ENCODE measurements at places on chromosomes 2 and 18.

- no peaks in the 10 kb centered on the region for H3K27me3 ChIP-seq
- peaks cover 40% of the 10 kb centered on the region for H3K4me1 ChIP-seq
- DNase-seq: no peak
- no peaks in the 10 kb centered on the region for H3K36me3 ChIP-seq
- H3K27ac ChIP-seq: peak overlapping the region; percentile 82
- no peak overlapping the region for H3K4me3 ChIP-seq
Measured at GRCh38 chr2:233411162-233411561, 56.9 kb downstream of the DGKD start.

GRCh38 chr18:42891705-42892104, 223.8 kb downstream of the RIT2 start:
- no peak overlapping the region for H3K27ac ChIP-seq
- no peak for DNase-seq
- H3K36me3 ChIP-seq: no peaks in the 10 kb centered on the region
- no peaks in the 10 kb centered on the region for H3K27me3 ChIP-seq

- H3K4me1 ChIP-seq: peaks cover 6% of the 10 kb centered on the region
- peak overlapping the region; percentile 36 for H3K27ac ChIP-seq
- H3K4me3 ChIP-seq: peak overlapping the region; percentile 17
- DNase-seq: no peak
Measured at GRCh38 chr2:217419055-217419671, 559.3 kb upstream of the TNP1 start.

- no peaks in the 10 kb centered on the region for H3K4me1 ChIP-seq
- H3K27ac ChIP-seq: no peak overlapping the region
- no peak overlapping the region for H3K4me3 ChIP-seq
- H3K27me3 ChIP-seq: peaks cover 6% of the 10 kb centered on the region
Measured at GRCh38 chr2:29382486-29382885, 267.3 kb downstream of the CLIP4 start.

GRCh38 chr2:102268510-102269199, 42.7 kb upstream of the IL1RL1 start:
- no peak overlapping the region for H3K4me3 ChIP-seq
- H3K27me3 ChIP-seq: no peaks in the 10 kb centered on the region
- no peaks in the 10 kb centered on the region for H3K36me3 ChIP-seq
- no peaks in the 10 kb centered on the region for H3K4me1 ChIP-seq
- DNase-seq: no peak
- H3K27ac ChIP-seq: no peak overlapping the region

GRCh38 chr2:19754907-19755306, 146.9 kb downstream of the TTC32 start:
- no peaks in the 10 kb centered on the region for H3K36me3 ChIP-seq
- DNase-seq: peak; percentile 45
- H3K27ac ChIP-seq: no peak overlapping the region
- H3K4me3 ChIP-seq: no peak overlapping the region
- no peaks in the 10 kb centered on the region for H3K27me3 ChIP-seq
- peaks cover 4% of the 10 kb centered on the region for H3K4me1 ChIP-seq

DNA sequence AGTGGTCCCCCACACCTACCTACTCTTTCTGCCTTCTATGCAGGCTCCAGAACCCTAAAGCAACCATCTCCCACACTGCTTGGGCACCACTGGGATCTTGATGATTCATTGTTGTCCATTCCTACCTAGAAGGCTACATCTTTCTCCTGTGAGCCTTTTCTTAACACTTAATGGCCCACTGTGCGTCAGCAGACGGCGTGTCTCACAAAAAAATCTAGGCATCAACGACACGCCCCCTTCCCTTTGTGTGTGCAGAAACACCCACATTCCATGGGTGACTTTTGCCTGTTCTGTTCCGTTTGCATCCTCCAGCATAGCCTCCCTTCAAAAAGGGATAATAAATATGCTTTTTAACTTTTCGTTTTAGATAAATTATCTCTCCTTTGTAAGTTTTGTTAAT, 99.7 kb upstream of the CYRIA start:
- H3K27ac ChIP-seq: no peak overlapping the region
- H3K4me1 ChIP-seq: no peaks in the 10 kb centered on the region
- no peak overlapping the region for H3K4me3 ChIP-seq
- no peak for DNase-seq

DNA sequence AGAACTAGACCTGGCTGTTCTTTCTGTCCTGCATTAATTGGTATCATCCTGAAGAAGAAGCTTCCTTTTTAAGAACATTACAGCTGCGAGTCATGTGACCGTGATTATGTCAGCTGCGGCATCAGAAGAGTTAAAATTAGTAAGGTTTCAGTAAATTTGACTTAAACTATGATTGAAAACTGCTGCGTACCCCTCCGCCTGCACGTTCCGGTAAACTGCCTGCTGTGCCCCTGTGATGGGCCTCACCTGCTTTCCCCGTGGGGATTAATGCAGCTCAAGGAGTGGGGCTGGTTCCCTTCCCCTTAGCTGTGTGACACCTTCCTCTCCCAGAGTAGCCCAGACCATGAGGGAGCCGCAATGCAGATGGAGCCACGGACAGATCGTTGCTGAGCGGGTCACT, 36.1 kb upstream of the MYO3B start:
- no peaks in the 10 kb centered on the region for H3K4me1 ChIP-seq
- H3K4me3 ChIP-seq: no peak overlapping the region
- H3K27ac ChIP-seq: no peak overlapping the region
- DNase-seq: no peak

GRCh38 chr2:43078301-43078700, 148.1 kb downstream of the ZFP36L2 start:
- H3K4me3 ChIP-seq: no peak overlapping the region
- no peaks in the 10 kb centered on the region for H3K27me3 ChIP-seq
- peaks cover 54% of the 10 kb centered on the region for H3K4me1 ChIP-seq

GRCh38 chr2:129775952-129776653, 203.4 kb upstream of the RAB6C start:
- DNase-seq: no peak
- no peak overlapping the region for H3K27ac ChIP-seq
- H3K36me3 ChIP-seq: no peaks in the 10 kb centered on the region
- H3K4me3 ChIP-seq: no peak overlapping the region

DNA sequence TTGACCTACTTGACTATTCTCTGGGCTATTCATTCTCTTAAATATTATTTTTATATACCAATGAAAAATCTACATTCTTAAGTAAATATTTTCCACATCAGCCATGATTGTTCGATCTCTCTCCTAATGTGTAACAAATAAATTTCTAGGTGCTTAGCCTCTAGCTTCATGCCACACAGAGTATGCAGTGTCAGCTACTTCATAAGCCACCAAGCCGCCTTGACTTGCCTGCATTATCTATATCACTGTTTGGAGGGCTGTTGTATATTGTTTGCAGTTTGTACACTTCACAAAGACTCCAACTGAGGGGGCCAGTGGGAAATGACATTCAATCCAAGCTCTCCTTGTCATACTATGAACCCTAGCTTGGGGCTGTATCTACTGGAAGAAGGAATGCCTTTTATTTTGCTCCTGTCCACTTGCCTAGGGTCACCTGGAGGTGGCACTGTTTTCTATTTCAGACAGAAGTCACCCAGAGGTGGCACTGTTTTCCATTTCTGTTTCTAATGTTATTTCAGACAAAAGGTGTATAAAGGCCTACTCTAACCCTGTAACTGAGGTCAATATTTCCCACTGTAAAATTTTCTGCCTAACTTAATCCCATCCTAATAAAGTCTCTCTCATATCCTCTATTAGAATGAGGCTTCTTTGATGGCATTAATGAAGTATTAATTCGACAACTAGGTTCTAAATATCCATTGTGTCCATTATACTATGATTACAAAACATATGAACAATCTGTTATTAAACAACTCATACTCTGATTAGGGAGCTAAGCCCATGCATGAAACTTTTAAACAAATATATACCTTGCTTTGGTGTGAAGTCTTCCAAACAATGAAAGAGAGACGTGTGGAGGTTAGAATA, 36.4 kb downstream of the COL5A2 start:
- H3K4me1 ChIP-seq: peaks cover 7% of the 10 kb centered on the region
- H3K27me3 ChIP-seq: no peaks in the 10 kb centered on the region
- H3K4me3 ChIP-seq: no peak overlapping the region
- DNase-seq: no peak

GRCh38 chr2:102061962-102062795, 70.4 kb downstream of the IL1R2 start:
- no peaks in the 10 kb centered on the region for H3K27me3 ChIP-seq
- no peaks in the 10 kb centered on the region for H3K36me3 ChIP-seq
- H3K4me1 ChIP-seq: peaks cover 44% of the 10 kb centered on the region
- no peak overlapping the region for H3K4me3 ChIP-seq
- H3K27ac ChIP-seq: peak overlapping the region; percentile 94

- H3K36me3 ChIP-seq: no peaks in the 10 kb centered on the region
- no peak overlapping the region for H3K27ac ChIP-seq
- no peak overlapping the region for H3K4me3 ChIP-seq
- no peaks in the 10 kb centered on the region for H3K4me1 ChIP-seq
- no peak for DNase-seq
- H3K27me3 ChIP-seq: no peaks in the 10 kb centered on the region
Measured at GRCh38 chr2:863732-864450, 86.8 kb upstream of the SNTG2 start.

GRCh38 chr2:200963124-200963917, at the start of gene ORC2:
TSS of gene ORC2 (minus strand) at chr2:200963660. CDS start at chr2:200958123, 5,537 bp downstream.
- DNase-seq: peak; percentile 78
- H3K4me3 ChIP-seq: peak within 1 kb of the TSS; percentile 85
- no peaks in the 10 kb centered on the region for H3K27me3 ChIP-seq
- peaks cover 2% of the 10 kb centered on the region for H3K36me3 ChIP-seq

GRCh38 chr2:55400332-55400731, 19.3 kb downstream of the CCDC88A start:
- no peaks in the 10 kb centered on the region for H3K36me3 ChIP-seq
- no peak overlapping the region for H3K4me3 ChIP-seq
- DNase-seq: no peak
- H3K4me1 ChIP-seq: no peaks in the 10 kb centered on the region
- no peaks in the 10 kb centered on the region for H3K27me3 ChIP-seq
- H3K27ac ChIP-seq: no peak overlapping the region

GRCh38 chr2:235688511-235689426, 194.9 kb downstream of the AGAP1 start:
- H3K27ac ChIP-seq: no peak overlapping the region
- H3K27me3 ChIP-seq: no peaks in the 10 kb centered on the region
- DNase-seq: no peak
- no peaks in the 10 kb centered on the region for H3K36me3 ChIP-seq
- H3K4me3 ChIP-seq: no peak overlapping the region
- H3K4me1 ChIP-seq: no peaks in the 10 kb centered on the region

- peak overlapping the region; percentile 97 for H3K27ac ChIP-seq
- peak; percentile 83 for DNase-seq
- H3K36me3 ChIP-seq: no peaks in the 10 kb centered on the region
- peaks cover 7% of the 10 kb centered on the region for H3K4me1 ChIP-seq
Measured at GRCh38 chr18:22348521-22349316, 69.0 kb downstream of the CTAGE1 start.

- peaks cover 4% of the 10 kb centered on the region for H3K36me3 ChIP-seq
- H3K4me3 ChIP-seq: no peak overlapping the region
- no peak overlapping the region for H3K27ac ChIP-seq
- H3K4me1 ChIP-seq: no peaks in the 10 kb centered on the region
- DNase-seq: peak; percentile 65
- H3K27me3 ChIP-seq: no peaks in the 10 kb centered on the region
Measured at GRCh38 chr2:72895759-72896281, 8.6 kb downstream of the SPR start.

DNA sequence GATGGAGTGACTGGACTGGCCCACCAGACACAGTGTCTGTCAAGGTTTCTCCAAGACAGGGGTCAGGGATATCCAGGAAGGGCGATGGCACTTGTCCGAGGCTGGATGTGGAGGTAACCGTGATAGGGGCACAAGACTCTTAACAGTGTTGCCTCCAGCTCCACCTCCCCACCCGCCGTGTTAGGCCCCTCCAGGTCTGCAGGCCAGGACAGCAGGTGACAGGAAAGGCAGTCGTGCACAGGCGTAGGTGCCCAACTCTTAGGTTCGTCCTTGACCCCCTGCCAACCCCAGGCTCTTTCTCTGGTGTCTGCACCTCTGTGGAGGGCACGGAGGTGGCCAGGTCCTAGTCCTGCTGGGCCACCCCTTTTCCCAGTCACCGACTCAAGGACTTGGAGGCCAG, 10.1 kb downstream of the ITM2C start:
- H3K27ac ChIP-seq: no peak overlapping the region
- no peaks in the 10 kb centered on the region for H3K27me3 ChIP-seq
- H3K4me3 ChIP-seq: no peak overlapping the region
- peak; percentile 33 for DNase-seq
- H3K36me3 ChIP-seq: peaks cover 13% of the 10 kb centered on the region
- H3K4me1 ChIP-seq: peaks cover 16% of the 10 kb centered on the region

All from ascending aorta (tissue), 2 donors.